ENCODE measurements at places on chromosomes 5 and 9.
A peak's percentile ranks its signal among the peaks of the same experiment; 100 is the strongest.

DNA sequence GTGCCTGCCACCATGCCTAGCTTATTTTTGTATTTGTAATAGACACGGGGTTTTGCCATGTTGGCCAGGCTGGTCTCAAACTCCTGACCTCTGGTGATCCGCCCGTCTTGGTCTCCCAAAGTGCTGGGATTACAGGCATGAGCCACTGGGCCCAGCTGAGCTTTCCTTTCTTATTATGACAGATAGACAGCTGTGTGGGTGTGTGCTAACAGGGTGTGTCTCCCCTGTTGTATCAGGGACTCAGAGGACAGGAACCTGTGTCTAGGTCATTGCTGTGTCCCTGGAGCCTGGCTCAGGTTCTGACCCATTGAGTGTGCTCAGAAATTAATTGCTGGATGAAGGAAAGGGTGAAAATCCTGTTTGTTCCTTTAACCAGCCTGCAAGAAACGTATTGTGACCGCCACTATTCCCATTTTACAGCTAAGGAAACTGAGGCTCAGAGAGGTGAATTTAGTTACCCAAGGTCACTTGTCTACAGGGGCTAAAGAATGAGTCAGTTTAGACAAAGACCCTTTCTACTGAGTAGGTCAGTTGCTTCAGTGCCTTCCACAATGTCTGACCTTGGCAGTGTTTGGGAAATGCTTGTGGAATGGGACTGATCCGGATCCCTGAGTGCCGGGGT lies 16.8 kb downstream of the NCS1 start:
- no peak overlapping the region for H3K27ac ChIP-seq
- no peak for DNase-seq
- H3K4me3 ChIP-seq, result no peak overlapping the region
- H3K27me3 ChIP-seq, result no peaks in the 10 kb centered on the region

DNA sequence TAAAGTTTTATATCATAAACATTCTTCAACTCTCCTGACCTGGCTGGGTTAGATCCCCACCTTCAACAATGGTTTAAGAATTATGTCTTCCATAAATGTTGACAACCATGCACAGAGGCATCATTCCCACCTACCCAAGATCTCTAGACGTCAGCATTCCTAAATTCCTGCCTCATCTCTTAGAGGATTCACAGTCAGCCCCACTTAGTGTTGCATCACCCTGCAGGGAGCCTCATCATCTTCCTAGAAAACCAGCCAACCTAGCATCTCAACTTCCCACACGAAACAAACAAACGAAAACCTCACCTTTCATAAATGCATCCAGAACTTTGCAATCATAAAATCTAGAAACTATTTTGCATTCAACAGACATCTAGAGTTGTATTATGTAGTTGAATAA lies 816.1 kb upstream of the C9orf72 start:
- no peak overlapping the region for H3K4me3 ChIP-seq
- H3K36me3 ChIP-seq, result no peaks in the 10 kb centered on the region
- no peaks in the 10 kb centered on the region for H3K4me1 ChIP-seq
- no peak overlapping the region for H3K27ac ChIP-seq
- DNase-seq, result no peak

GRCh38 chr9:16718296-16718695 lies 152.2 kb downstream of the BNC2 start:
- H3K4me3 ChIP-seq, result no peak overlapping the region
- DNase-seq, result no peak
- no peaks in the 10 kb centered on the region for H3K36me3 ChIP-seq
- H3K27ac ChIP-seq, result no peak overlapping the region

GRCh38 chr5:137218896-137219295 lies 280.2 kb downstream of the SPOCK1 start:
- no peak overlapping the region for H3K4me3 ChIP-seq
- DNase-seq, result no peak
- H3K27ac ChIP-seq, result no peak overlapping the region
- H3K27me3 ChIP-seq, result no peaks in the 10 kb centered on the region
- H3K36me3 ChIP-seq, result no peaks in the 10 kb centered on the region

GRCh38 chr9:95406121-95406520 lies 88.6 kb upstream of the FANCC start:
- H3K36me3 ChIP-seq, result no peaks in the 10 kb centered on the region
- H3K27ac ChIP-seq, result no peak overlapping the region
- no peak for DNase-seq
- no peaks in the 10 kb centered on the region for H3K4me1 ChIP-seq

GRCh38 chr9:113129884-113130283 lies 20.9 kb upstream of the SLC31A2 start:
- no peaks in the 10 kb centered on the region for H3K36me3 ChIP-seq
- no peaks in the 10 kb centered on the region for H3K27me3 ChIP-seq
- no peak overlapping the region for H3K4me3 ChIP-seq
- no peaks in the 10 kb centered on the region for H3K4me1 ChIP-seq
- DNase-seq, result no peak
- no peak overlapping the region for H3K27ac ChIP-seq

DNA sequence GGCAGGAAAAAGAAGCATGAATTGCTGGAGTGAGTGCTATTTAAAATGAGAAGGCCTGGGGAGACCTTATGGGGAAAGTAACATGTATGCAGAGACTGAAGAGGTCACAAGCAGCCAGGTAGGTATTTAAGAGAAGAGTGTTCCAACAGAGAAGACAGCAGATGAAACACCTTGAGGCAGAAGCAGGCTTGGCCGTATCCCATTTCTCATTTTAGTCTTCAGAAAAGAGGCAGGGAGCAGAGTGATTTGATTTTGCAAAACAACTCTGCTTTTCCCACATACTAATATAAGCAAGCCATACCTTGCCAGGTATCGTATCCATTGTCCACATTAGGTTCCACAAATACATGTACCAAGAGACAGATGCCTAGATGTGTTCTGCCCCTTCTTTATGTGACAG lies 244.3 kb downstream of the ASTN2 start:
- H3K4me1 ChIP-seq, result no peaks in the 10 kb centered on the region
- H3K36me3 ChIP-seq, result no peaks in the 10 kb centered on the region
- DNase-seq, result no peak
- no peak overlapping the region for H3K4me3 ChIP-seq
- no peak overlapping the region for H3K27ac ChIP-seq

DNA sequence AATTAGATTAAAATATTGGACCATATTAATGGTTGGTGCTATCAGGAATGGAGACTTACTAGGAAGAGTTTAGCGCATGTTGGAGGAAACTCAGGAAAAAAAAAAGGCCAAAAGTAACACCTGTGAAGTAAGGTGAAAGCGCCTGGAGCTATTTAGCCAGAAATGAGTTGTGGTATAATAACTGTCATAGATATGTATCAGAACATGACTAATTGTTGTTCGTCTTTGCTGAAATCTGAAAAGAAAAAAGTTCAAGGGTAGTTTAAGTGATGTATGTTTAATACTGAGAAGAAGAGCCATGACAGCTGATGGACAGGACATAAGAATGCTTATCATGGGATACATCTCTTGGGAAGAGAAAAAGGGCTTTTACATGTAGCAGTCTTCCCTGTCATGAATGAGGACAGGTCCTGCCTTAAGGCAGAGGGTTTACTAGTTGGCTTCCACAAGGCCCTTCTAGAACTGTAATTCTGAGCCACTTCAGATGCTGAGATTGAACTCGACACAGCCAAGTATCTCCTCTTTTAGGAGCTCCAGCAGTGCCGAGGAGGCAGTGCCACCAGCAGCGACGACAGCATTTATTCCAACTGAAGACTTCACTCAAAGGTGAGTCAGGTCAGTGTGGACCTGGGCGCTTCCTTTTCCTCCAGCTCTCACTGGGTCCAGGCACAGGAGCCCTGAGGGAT lies 940 bp upstream of the CAMK4 start:
- peaks cover 7% of the 10 kb centered on the region for H3K4me1 ChIP-seq
- H3K4me3 ChIP-seq, result peak overlapping the region; percentile 83
- H3K36me3 ChIP-seq, result no peaks in the 10 kb centered on the region
- no peaks in the 10 kb centered on the region for H3K27me3 ChIP-seq

GRCh38 chr5:167798448-167798847 lies 493.0 kb upstream of the WWC1 start:
- H3K4me1 ChIP-seq, result no peaks in the 10 kb centered on the region
- H3K27me3 ChIP-seq, result no peaks in the 10 kb centered on the region
- no peak overlapping the region for H3K4me3 ChIP-seq
- no peak for DNase-seq
- H3K36me3 ChIP-seq, result no peaks in the 10 kb centered on the region
- H3K27ac ChIP-seq, result no peak overlapping the region

DNA sequence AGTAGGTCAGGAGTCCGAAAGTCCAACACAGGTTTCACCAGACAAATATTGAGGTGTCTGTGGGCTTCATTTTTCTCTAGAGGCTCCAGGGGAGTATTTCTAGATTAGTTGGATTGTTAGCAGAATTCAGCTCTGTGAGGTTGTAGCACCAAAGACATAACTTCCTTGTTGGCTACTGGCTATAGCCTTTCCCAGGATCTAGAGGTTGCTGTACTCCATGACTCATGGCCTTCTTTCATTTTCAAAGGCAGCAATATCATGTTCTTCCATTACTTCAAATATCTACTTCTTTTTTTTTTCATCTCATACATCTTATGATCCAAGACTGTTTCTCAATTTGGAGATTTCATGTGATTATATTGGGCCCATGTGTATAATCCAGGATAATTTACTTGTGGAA lies 404.0 kb upstream of the FAM174A start:
- no peaks in the 10 kb centered on the region for H3K27me3 ChIP-seq
- no peak overlapping the region for H3K4me3 ChIP-seq
- no peaks in the 10 kb centered on the region for H3K36me3 ChIP-seq
- H3K27ac ChIP-seq, result no peak overlapping the region
- H3K4me1 ChIP-seq, result no peaks in the 10 kb centered on the region

DNA sequence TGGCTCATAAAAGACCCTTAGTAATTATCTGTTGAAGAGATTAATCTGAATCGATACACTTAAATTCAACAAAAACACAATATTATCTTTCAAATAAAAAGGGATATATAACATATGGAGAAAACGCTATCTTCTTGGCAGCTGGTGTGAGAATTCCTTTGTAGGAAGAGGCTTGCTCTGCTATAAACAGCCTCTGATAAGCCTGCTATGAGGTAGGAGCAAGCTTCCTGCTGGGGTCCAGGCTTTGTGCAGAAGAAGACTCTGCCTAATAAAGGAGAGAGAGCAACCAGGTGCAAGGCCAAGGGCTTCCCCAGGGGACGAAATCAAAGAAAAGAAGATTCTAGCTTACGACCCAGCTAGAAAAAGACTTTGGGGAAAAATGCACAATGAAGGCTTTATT lies 43.3 kb upstream of the SSBP2 start:
- H3K27ac ChIP-seq, result no peak overlapping the region
- H3K4me1 ChIP-seq, result no peaks in the 10 kb centered on the region
- no peaks in the 10 kb centered on the region for H3K36me3 ChIP-seq
- H3K27me3 ChIP-seq, result no peaks in the 10 kb centered on the region
- no peak overlapping the region for H3K4me3 ChIP-seq

DNA sequence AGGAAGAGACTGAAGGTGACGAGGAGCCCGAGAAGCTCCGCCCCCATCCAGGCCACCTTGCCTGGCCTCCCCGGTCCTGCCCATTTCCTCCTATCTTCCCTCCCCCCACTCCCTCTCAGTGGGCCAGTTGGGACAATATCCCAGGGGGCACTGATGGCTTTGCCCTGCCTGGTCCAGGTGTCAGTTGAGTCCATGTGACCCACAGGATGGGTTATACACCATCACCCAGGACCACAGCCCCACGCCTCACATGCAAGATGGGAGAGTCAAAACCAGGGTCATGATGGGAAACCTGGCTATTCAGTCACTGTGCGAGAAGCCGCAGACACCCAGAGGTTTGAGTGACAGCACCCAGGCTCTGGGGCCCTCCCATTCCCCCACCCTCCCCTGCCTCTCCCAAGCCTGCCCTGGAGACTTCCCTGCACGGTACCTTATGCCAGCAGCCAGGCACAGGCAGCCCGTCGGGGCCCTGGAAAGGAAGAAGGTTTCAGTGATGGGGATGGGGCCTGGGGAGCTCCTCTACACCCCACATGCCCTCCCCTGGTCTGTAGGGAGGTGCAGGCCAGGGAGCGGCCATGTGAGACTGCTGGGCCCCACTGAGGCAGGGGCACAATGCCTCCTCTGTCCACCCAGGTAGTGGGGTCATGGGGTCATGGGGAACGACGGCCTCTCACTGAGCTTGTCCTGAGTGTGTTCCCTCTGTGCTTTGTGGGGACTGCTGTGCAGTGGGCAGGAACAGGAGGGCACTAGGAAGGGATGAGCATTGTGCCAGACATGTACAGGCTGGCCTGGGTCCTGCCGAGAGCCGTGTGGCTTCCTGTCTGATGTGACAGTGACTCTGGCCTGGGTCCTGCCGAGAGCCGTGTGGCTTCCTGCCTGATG lies 6.3 kb upstream of the PHYKPL start:
- H3K36me3 ChIP-seq, result no peaks in the 10 kb centered on the region
- no peaks in the 10 kb centered on the region for H3K27me3 ChIP-seq
- peak overlapping the region; percentile 86 for H3K27ac ChIP-seq
- no peak overlapping the region for H3K4me3 ChIP-seq
- DNase-seq, result no peak

GRCh38 chr5:68519143-68519542 lies 303.6 kb downstream of the PIK3R1 start:
- H3K27me3 ChIP-seq, result no peaks in the 10 kb centered on the region
- no peaks in the 10 kb centered on the region for H3K36me3 ChIP-seq
- no peaks in the 10 kb centered on the region for H3K4me1 ChIP-seq
- no peak overlapping the region for H3K4me3 ChIP-seq
- H3K27ac ChIP-seq, result no peak overlapping the region

GRCh38 chr5:961002-961710 lies 47.4 kb upstream of the NKD2 start:
- H3K27ac ChIP-seq, result no peak overlapping the region
- peaks cover 30% of the 10 kb centered on the region for H3K4me1 ChIP-seq
- no peak for DNase-seq
- H3K36me3 ChIP-seq, result no peaks in the 10 kb centered on the region
- peaks cover 2% of the 10 kb centered on the region for H3K27me3 ChIP-seq

DNA sequence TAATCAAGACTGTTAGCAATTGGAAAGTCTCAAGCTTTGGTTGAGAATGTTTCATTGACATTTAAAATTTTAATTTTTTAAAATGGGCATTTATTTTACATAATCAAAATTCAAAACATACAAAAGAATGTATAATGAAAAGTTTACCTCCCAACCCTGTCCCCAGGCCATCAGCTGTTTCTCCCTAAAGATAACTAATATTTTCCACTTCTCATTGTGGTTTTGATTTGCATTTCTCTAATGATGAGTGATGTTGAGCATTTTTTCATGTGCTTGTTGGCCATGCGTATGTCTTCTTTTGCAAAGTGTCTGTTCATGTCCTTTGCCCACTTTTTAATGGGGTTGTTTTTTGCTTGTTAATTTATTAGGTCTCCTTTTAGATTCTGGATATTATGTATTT lies 11.4 kb upstream of the MACIR start:
- no peak for DNase-seq
- no peak overlapping the region for H3K27ac ChIP-seq
- H3K36me3 ChIP-seq, result no peaks in the 10 kb centered on the region

GRCh38 chr5:159304961-159305595 lies 25.2 kb downstream of the IL12B start:
- H3K27ac ChIP-seq, result no peak overlapping the region
- DNase-seq, result no peak
- 0 out of 2 replicates have a peak, but pooled peaks cover 2% of the 10 kb centered on the region for H3K27me3 ChIP-seq
- H3K4me1 ChIP-seq, result no peaks in the 10 kb centered on the region

Data from GM12878 (cell line).